ENCODE measurements at places on chromosomes 6 and 20.
A peak's percentile ranks its signal among the peaks of the same experiment; 100 is the strongest.

DNA sequence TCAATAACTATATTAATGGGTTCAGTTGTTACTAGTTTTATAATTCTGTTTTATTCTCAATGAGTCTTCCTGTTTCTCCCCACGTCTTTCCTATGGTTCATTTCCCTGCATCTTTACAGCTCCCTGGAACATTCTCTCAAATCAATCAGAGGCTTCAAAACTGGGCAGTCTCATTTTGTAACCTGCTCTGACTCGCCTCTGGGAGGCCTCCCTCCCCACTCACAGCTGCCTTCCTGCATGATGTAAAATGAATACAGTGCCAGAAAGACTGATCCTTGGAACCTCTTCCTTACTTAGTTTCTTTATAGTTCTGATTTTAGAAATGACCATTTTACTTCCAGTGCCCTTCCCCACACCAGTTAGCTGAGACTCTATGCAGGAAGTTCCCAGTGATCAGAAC is 103.9 kb downstream of the ESR1 start:
- no peak for DNase-seq

DNA sequence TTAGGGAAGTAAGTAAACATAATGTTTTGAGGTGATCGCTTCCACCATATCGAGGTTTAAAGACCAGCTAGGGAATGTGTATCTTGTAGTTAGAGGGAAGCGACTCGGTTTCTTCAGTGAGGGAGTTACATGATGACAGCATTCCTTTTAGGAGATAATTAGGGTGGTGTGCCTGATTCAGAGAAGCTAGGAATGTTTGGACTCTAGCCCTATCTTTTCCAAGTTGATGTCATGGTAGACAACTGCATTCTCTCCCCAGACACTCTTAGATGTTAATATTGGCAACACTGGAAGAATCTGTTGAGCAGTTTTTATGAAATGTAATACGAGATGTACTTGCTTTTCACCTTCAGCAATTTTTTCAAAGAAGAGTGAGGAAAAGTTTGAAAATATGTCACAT is 12.9 kb upstream of the HIVEP1 start:
- DNase-seq = no peak

DNA sequence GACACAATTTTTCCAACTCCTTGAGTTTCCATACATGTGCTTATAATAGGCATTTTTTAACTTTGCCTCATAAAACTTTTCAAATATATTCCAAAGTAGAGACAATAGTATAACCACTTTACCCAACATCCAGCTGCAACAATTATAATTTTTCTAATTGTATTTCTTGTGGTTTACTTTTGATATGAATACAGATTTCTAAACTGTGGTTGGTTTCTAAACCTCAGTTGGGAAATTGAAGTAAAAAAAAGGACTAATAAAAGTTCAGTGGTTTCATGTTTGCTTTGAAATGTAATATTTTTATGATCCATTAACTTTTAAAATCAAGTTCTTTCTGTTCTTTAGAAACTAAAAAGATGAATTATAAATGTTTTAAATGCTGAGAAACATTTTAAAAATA is 40.0 kb downstream of the FRK start:
- DNase-seq = peak; percentile 35

DNA sequence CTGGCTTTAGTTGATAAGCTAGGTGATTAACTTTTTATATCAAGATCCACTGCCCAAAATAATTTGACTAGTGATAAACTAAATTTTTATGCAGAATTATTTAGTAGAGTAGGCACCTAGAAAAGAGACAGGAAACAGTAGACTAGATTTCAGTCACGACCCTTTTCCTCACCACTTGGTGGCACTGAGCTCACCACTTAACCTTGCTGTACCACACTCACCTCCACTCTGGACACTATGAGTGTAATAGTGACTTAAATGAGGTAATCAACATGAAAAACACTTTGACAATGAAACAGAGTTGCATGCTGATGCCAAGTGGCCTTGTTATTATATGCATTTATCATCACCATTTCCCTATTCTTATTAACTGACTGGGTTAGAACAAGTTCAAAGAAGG is 730.4 kb downstream of the KIF16B start:
- DNase-seq = no peak

- no peak for DNase-seq
Observed at GRCh38 chr6:16760516-16761470, at the start of gene ATXN1. ATXN1 (minus strand) TSS chr6:16761460.

- no peak for DNase-seq
Observed at GRCh38 chr6:136401749-136402148, 112.1 kb upstream of the BCLAF1 start.

GRCh38 chr6:26204332-26205160 is 117.3 kb downstream of the HFE start:
- DNase-seq = peak; percentile 89

- no peak for DNase-seq
Observed at GRCh38 chr6:149887343-149887742, 10.6 kb downstream of the RAET1E start.

GRCh38 chr6:83546636-83547035 is 34.3 kb downstream of the PRSS35 start:
- DNase-seq = no peak

GRCh38 chr20:15921930-15922329 is 651.3 kb downstream of the KIF16B start:
- no peak for DNase-seq

- no peak for DNase-seq
Observed at GRCh38 chr6:163897030-163897429, 482.5 kb downstream of the QKI start.

DNA sequence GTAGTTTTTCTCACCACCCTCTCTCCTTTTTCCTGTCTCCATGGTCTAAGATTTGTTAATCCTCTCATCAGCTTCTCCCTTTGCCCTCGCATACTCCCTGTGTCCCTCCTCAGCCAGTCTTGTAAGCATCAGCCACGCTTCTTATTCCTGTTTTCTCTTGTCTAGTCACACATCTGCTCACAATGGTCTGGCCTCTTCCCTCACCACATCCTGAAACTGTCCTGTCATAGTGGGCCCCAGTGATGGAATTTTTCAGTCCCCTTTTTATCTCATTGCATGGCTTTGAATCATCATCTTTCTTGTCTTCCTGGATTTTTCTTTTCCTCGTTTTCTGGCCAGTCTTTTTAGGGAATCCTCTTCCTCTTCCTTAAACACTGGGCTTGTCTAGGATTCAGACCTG is 57.2 kb downstream of the GFRA4 start:
- no peak for DNase-seq

DNA sequence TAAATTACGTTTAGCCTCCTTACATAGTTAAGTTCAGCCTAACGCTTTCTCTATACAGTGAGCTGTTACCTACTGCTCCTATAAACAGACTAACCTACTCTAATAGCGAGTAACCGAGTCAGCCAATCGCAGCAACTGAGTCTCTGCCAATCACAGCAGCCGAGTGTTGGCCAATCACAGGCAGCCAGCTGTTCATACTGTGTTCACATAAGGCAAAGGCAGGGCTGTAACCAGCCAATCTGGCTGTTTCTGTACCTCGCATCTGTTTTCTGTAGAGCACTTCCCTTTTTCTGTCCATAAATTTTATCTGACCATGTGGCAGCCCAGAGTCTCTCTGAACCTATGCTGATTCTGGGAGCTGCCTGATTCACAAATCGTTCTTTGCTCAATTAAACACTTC is 263.9 kb upstream of the JARID2 start:
- no peak for DNase-seq

- no peak for DNase-seq
Observed at GRCh38 chr6:6581054-6581453, 7.5 kb upstream of the LY86 start.

GRCh38 chr6:17863901-17864754 is 123.3 kb downstream of the KIF13A start:
- DNase-seq = no peak

- no peak for DNase-seq
Observed at GRCh38 chr6:37504024-37504423, 4.3 kb upstream of the CCDC167 start.

DNA sequence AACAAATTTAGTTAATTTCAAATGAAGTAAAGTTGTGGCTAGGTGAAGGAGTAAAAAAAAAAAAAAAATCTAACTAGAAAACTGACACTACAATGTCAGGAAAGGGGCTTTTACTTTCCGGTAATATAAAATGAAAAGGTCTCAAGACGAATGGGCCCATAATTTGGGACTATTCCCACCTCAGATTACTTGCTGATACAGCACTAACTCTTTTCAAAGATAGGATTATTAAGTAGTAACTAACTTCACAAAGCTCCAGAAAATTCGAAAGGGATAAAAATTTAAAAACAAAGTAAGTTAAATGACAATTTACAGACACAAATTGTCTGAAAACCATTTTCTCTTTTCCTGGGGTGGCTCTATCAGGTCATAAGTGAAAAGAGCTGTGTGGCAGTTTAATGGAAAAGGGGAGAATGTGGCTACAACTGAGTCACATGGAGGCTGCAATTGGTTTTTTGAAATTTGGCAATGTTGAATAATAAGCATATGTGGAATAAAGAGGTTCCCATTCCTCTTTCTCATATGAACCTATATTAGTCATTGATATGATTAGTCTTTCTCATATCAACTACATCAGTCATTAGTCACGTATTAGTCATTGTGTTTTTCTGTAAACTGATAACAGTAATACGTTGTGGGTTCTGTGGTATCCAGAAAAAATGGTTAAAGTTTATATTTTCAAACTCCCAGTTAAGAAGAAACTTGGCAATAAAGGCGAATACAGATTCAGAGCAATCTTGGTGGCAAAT is 78.0 kb downstream of the RWDD2A start:
- DNase-seq = no peak

DNA sequence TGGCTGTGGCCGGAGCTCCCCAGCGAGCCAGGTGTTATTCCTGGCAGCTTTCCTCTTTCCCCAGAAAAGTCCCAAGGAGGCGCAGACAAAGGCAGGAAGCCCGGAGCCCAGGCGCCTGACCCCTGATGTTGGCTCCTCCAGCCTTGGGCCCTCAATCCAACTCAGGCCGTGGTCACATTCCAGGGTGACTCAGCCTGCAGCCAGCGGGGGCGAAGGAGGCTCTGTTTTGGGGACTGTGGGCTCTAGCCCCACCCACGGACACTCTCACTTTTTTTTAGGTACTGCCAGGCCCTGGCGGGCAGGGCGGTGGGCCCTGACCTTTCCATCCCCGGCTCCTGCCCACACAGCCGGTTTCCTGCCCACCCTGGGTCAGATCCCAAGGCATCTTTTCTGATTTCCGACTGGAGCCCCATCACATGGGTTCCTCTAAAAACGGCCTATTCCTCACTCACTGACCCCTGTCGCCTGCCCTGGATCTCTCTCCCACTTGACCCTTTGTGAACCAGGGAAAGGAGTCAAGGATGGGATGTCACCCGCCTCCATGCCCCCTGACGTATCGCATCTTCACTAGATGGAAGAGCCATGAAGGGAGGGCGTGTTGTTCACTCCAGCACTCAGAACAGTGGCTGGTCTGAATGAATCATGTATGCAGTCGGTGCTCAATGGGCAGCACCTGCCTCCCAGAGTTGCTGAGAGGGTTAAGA is 5.5 kb downstream of the PTGIS start:
- no peak for DNase-seq

- no peak for DNase-seq
Observed at GRCh38 chr6:89013438-89013837, 50.0 kb upstream of the RNGTT start.

- DNase-seq = no peak
Observed at GRCh38 chr20:11726026-11726425, 191.7 kb upstream of the BTBD3 start.

DNA sequence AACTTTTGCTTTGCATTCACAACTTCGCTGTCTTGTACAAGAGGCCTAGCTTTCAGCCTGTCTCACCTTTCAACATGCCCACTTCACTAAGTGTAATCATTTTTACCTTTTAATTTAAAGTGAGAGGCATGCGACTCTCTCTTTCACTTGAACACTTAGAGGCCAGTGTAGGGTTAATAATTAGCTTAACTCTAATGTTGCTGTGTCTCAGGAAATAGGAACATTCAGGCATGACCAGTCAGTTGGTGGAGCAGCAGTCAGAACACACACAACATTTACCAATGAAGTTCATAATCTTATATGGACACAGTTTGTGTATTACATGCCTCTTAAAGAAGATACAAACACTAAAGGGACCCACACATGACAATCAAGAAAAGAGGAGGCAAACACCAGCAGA is 47.6 kb downstream of the HTR1B start:
- no peak for DNase-seq

DNA sequence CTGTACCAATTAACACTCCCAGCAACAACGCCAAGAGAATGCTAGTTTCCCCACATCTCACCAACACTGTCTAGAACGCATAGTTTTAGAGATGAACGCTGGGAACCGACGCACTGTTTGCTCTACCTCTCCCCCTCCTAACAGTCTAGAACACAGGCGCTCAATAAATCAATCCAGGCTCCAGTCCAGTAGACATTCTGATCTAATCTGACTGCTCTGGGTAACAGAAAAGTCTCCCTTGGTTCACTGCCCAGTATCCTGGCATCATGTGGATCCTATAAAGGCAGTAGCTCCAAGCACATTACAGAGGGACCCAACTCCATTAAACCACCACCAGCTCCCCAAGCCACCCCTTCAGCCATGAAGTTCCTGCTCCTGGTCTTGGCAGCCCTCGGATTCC is at the start of gene DEFB132:
TSS of gene DEFB132 (plus strand) at position 306 of the 400 bp plus-strand sequence. CDS start at position 361, 55 bp downstream.
- no peak for DNase-seq

DNA sequence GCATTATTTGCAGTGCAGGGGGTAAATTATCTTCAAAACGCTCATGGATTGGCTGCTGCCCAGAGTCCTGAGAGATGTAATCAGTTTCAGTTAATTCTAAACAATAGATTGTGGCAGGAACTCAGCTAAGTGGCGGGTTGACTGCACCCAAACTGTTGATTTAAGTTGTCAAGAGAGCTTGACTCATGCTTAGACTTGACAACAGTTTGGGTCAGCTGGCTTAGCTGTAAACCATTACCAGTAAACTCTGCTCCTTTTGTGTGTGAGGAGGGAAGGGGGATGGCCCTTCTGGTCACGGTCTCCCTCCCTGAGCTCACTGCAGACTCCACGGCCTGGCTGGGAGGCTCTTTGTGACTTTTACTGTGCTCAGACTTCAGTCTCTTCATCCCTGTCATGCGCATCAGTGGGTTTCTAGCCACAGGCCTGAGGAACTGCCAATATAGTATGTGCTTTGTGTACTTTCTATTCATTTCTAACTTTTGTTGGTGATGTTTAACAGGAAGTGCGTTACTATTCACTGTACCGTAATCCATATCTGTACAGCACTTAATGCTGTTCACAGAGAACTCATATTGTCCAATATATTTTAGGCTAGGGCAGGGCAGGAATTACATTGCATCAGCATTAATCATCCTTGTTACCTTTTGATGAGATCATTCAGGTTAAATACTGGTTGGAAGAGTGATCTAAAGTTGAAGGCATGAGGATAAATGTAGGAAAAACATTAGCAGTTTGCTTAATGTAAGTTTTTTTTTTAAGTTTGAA is 488.3 kb downstream of the CDKAL1 start:
- peak; percentile 86 for DNase-seq
